ENCODE measurements at places on chromosomes 3 and 15.

DNA sequence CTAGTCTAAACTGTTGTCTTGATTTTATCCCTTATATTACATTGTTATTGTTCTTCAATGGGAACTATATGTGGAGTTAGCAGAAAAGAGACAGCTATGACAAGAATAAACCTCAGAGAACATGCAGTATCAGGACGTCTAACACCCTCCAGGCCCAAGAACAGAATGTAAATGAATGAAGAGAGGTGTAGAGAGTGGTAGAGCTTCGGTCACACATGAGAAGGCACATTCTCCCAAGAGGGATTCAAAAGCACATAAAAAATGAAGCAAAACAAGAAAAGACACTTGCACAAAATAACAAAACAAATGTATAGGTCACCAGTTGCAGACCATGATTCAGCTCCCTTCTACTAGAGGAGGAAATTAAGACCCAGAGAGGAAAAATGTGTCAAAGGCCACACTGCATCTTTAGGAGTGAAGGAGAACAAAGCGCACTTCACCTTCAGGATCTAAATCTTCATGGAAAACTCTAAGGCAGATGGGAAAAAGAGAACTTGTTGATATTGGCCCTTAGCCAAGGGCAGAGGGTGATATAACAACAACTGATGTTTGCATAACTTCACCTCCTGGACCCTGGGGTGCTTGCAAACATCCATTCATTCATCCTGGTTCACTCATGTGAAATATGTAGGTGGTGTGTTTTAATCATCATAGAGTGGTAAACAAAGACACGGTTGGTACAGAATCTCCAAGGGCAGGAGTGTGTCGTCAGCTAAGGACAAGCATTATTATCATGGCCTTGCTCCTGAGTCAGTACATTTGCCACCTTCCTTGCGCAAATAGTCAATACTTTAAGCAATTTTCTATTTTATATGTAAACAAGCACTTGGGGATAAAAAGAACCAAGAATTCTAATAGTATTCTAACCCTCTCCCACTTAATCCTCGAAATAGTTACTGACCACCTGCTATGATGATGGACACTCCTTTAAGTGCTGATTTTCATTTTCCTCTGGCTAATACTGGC, 8.8 kb downstream of the NEK10 start:
- peak; percentile 83 for DNase-seq

DNA sequence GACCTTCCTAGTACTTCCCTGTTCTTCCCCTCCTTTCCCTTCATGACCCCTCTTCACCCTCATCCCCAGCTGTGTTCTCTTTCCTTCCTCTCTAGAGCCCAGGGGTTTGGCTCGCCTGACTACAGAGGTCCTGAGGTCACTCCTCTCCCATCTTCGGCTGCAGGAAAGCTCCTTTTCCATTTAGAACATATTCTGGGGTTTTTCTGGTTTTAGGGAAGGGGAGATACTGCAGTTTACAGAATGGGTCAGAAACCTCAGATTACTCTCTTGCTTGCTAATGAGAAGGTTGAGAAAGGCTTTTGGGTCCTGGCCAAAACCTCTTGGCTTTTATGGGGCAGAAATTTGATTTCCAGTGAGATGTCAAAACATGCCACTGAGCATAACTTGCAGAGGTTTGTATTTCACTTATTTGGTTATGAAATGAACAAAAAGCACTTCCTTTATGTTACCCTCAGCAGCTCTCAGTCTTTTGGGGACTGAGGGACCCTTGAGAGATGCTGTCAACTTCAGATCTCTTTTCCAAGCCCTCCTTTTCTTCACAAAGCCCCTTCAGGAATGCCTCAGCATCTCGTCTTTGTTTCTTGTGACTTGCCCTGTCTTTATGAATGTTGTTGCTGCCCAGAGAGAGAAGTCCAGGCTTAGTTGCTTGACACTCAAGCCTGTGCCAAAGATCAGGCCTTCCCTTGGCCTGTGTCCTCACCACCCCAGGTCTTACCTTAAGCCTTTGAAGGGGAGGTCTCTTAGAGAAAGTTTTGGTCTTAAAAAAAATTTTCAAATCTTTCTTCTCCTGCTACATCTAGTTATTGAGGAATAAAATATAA, 121.7 kb upstream of the TPM1 start:
- DNase-seq: no peak

DNA sequence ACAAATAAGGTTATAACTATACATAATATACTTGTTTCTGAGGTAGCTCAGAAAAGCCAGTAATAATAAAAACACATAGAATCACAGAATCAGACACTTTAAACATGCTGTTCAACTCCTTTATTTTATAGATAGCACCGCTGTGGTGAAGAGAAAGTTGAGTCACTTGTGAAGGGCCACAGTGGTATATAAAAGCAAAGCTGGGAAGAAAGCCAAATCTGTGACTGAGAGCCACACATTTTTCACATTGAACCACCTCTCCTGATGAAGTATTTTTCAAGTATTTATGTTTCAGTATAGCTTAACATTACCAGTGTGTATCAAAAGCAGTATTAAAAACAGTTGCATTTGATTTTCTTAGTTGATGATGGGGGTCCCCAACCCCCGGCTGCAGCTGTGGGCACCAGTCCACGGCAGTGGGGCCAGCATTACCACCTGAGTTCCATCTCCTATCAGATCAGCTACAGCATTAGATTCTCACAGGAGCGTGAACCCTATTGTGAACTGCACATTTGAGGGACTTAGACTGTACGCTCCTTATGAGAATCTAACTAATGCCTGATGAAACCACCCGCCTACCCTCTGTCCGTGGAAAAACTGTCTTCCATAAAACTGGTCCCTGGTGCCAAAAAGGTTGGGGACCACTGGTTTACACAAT, 46.2 kb downstream of the TBL1XR1 start:
- DNase-seq: peak; percentile 79

GRCh38 chr15:92839696-92840095, 60.4 kb upstream of the CHD2 start:
- DNase-seq: peak; percentile 54

GRCh38 chr3:189269365-189269764, 97.6 kb downstream of the TPRG1 start:
- no peak for DNase-seq

DNA sequence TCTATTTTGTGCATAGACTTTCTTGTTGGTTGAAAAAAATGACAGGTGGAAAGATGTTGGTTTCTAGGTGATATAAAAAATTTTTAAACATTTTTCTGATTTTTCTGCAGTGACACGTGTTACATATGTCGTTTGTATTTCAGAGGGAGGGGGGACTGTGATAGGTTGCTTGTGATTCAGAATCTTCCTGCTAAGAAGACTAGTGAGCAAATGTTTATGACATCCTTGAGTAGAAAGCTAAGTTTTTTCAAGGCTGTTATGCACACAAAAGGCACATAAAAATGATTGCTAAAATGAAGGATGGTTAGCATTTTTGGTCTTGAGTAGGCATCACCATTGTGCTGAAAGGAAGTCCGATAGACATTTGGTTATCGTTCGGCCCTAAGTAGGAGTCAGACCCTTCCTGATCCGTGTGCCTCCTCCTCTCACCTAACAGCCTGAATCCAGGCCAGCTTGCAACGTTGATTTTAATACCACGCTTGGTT, 1.5 kb downstream of the ZNF639 start:
- no peak for DNase-seq

GRCh38 chr3:122100591-122101463, 45.7 kb downstream of the CD86 start:
- DNase-seq: peak; percentile 46

- no peak for DNase-seq
Measured at GRCh38 chr3:44992555-44993470, 16.8 kb downstream of the EXOSC7 start.

DNA sequence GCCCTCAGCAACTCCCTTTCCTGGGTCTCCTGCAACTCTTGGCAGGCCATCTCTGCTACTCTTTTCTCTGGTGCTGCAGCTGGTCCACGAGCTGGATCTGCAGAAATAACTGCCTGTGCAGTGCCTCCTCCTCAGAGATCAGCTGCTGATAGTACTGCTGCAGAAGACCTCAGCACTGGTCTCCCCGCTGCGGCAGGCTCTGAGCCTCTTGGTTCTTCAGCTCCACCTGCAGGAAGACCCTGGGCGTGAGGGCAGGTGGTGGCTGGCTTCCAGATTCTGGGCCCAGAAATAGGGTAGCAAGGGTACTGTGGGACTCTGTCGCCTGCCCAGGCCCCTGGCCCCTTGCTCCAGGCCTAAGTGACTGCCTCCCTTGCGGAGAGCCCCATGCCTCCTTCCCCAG, 79.7 kb upstream of the C2CD4B start:
- no peak for DNase-seq

DNA sequence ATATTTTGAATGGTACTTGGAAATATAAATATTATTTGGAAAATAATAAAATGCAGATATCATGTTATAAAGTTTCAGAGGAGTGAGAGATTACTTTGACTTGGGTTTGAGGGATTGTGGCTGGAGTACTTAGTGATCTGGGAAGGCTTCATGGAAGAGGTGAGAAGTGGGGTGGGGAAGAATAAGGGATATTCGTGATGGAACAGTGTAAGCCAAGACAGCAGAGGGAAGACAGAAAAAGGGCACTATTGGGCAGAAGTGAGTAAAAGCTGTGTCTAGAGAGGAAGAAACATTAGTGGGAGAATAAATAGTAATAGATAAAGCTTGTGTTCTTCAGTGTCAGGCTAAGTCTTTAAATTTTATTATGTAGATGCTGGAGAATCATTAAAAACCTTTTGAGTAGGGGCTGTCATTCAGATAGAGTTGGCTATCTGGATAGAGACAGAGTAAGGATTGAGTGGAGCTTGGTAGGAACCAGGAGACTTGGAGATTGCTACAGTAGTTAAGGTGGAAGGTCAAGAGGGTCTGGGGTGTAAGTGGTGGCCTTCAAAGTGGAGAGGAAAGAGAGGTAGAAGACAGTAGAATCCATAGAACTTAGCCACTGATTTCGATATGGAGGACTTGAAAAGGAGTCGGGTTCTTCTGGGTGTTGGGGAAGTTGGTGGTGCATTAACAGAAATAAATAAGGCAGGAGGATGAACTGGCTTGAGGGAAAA, 11.9 kb downstream of the UBE2E1 start:
- no peak for DNase-seq

DNA sequence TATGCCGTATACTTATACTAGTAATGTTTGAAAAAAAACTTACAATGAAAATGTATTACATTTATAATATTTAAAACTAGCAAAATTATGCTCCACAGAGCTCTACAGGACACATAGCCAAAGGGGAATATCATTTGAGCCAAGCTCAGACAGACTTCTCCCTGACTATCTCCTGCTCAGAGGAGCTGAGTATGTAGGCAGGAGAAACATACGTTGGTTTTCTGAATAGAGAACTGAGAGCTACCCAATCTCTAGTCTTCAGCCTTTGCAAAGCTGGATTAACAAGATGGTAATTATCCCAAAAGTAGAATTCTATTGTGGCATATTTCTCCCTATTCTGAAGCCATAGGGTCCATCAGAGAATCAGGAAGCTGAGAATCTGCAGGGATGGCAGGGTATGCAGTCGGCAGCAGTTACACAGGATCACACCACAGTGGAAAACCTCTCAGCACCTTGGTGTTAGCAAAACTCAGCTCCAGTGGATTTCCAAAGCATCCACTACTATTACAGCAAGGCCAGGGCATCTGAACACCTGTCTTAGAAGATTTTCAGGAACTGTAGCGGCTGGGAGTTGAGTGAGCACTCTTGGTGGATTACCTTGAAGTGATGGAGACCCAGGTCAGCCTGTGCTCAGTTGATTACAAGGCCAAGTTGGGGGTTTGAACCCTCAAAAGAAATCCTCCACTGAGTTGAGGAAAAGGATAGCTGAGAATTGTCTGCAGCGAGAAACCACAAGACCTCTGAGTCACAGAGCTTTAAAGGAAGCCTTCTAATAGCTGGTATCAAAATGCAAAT, 30.1 kb downstream of the GPR15 start:
- DNase-seq: no peak

DNA sequence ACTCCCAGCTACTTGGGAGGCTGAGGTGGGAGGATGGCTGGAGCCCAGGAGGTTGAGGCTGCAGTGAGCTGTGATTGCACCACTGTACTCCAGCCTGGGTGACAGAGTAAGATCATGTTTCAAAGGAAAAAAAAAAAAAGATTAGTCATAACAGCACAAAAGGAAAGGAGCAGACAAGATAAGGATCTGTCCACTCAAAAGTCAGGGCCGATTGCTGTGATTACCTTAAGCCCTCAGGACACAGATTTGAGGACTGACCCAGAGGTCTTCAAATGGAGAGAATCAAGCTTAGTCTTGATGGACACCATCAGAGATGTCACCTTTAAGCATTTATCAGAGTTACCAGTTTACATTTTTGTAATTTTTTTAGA, 23.9 kb upstream of the HEG1 start:
- DNase-seq: no peak

GRCh38 chr3:8888301-8888915, 74.9 kb downstream of the RAD18 start:
- no peak for DNase-seq

GRCh38 chr15:64222573-64223366, 59.9 kb upstream of the PPIB start:
- no peak for DNase-seq

DNA sequence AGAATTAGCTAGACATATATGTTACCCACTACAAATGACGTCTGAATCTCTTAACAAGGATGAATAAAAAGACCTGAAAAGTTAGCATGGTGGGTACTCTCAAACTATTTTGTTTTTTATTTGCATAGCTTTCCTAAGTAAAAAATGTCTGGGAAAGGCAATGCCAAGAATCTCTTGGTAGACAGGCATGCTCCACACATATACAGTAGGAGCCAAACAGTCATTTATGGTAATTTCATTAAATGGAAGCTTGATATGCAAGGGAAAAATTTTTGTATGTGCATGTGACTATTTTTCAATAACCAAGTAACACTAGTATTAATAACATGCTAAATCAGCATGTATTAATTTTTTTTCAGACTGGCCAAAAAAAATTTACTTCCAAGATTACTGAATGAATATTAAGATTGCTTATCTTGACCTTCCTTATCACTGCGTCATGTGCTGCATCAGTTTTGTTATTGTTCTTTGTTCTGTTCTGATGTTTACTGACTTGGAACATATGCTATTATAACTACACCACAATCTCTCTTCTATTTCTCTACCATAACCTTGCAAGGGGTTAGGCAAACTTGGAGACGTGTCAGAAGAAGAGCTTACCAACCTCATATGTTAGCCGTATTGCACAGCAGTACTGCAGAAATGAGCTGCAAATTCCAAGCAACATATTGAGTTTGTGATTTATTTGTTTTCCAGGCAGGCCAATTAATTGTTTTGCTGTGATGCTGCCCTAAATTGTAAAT, 255.3 kb downstream of the RBMS3 start:
- DNase-seq: no peak

DNA sequence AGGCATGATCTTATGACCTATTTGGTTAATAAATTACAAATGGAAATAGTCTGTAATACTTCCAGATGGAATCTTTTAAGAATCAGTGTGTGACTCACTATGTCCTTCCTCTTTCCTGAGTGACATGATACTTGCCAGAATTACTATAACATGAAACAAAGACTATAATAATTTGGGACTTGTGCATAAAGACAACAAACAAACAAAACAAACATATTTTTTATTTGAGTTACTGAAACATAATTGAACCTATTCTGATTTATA, 1268.1 kb downstream of the OTOL1 start:
- no peak for DNase-seq

DNA sequence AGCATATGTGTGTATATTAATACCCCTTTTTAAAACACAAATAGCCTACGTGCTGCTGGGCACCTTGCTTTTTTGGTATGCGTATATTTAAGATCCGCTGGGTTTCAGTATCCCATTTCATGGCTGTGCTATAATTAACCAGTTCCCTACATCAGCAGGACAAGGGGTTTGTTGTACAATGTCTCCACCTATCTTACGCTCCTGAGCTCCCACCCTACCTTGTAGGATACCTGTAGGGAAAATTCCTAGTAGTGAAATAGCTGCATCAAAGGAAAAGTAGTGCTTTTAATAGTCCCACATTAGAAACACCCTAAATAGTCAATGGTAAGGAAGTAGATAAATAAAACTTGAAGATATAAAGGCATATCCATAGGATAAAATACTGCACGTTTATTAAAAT, 1.4 kb downstream of the MAP6D1 start:
- peak; percentile 59 for DNase-seq

Measured in NCI-H1105 treated with DMSO at 0.1 percent for 48 hours (cell line).